ENCODE measurements at places on chromosomes 3 and 15.

GRCh38 chr15:90421527-90421926 is 33.5 kb downstream of the IQGAP1 start:
- H3K27ac ChIP-seq = peak overlapping the region; percentile 70
- DNase-seq = no peak
- peaks cover 73% of the 10 kb centered on the region for H3K4me1 ChIP-seq
- peak overlapping the region; percentile 37 for H3K4me3 ChIP-seq
- no peaks in the 10 kb centered on the region for H3K27me3 ChIP-seq
- peaks cover 19% of the 10 kb centered on the region for H3K36me3 ChIP-seq

- peaks cover 4% of the 10 kb centered on the region for H3K36me3 ChIP-seq
- DNase-seq = no peak
- no peak overlapping the region for H3K27ac ChIP-seq
- H3K27me3 ChIP-seq = peaks cover 28% of the 10 kb centered on the region
- H3K4me1 ChIP-seq = no peaks in the 10 kb centered on the region
These were observed 79.4 kb upstream of the PRR23E start for GRCh38 chr3:127113571-127113891.

GRCh38 chr15:30953731-30954378 is 37.6 kb downstream of the MTMR10 start:
- H3K4me3 ChIP-seq = no peak overlapping the region
- H3K27ac ChIP-seq = no peak overlapping the region
- no peak for DNase-seq

DNA sequence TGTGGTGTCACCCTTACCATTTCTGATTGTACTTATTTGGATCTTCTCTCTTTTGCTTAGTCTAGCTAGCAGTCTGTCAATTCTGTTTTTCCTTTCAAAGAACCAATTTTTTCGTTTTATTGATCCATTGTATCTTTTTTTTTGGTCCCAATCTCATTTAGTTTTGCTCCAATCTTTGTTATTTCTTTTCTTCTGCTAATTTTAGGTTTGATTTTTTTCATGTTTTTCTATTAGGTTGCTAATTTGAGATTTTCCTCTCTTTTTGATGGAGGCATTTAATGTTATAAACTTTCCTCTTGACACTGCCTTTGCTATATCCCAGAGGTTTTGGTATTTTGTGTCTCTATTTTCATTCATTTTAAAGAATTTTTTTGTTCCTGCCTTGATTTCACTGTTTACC is 16.9 kb upstream of the FAM98B start:
- no peak for DNase-seq
- peaks cover 9% of the 10 kb centered on the region for H3K27me3 ChIP-seq
- no peaks in the 10 kb centered on the region for H3K36me3 ChIP-seq
- H3K4me1 ChIP-seq = peaks cover 12% of the 10 kb centered on the region

DNA sequence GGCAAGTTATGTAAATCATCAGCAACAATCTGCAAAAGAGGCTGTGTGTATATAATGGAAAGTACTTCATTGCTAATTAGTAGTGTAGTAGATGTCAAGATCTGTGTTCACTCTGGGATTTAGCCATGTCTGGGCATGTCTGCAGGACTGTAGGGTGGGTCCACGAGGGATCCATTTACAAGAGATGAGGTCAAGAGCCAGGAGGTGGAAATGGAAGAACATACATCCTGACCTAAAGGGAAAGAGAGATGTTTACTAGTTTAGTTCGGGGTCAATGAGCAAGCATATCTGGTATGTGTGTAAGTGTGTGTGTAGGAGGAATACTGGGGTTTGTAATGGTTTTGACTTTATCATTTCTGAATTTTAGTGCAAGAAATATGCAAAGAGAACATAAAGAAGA is 171.5 kb upstream of the NANOGP8 start:
- H3K27ac ChIP-seq = no peak overlapping the region
- no peak overlapping the region for H3K4me3 ChIP-seq
- H3K27me3 ChIP-seq = no peaks in the 10 kb centered on the region
- no peaks in the 10 kb centered on the region for H3K4me1 ChIP-seq
- no peak for DNase-seq
- H3K36me3 ChIP-seq = no peaks in the 10 kb centered on the region

DNA sequence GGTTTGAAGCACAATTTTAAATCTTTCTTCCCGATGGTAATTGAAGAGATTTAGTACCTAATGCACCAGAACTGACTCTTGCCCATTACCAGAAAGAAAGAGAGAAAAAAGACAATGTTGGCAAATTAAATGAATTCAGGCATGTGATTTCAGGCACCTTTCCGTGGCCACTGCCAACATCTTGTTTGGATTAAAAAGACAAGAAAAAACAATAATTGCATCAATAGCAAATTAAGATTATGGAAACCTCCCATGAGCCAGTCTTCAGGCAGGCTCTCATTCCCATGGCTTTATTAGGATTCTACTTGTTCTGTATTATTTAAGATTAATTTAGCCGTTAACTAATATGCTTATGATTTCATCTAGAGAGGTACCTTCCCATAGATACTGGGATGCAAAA is 193.0 kb downstream of the GREM1 start:
- DNase-seq = no peak
- H3K4me1 ChIP-seq = no peaks in the 10 kb centered on the region
- no peak overlapping the region for H3K27ac ChIP-seq
- no peaks in the 10 kb centered on the region for H3K27me3 ChIP-seq
- no peaks in the 10 kb centered on the region for H3K36me3 ChIP-seq
- no peak overlapping the region for H3K4me3 ChIP-seq

DNA sequence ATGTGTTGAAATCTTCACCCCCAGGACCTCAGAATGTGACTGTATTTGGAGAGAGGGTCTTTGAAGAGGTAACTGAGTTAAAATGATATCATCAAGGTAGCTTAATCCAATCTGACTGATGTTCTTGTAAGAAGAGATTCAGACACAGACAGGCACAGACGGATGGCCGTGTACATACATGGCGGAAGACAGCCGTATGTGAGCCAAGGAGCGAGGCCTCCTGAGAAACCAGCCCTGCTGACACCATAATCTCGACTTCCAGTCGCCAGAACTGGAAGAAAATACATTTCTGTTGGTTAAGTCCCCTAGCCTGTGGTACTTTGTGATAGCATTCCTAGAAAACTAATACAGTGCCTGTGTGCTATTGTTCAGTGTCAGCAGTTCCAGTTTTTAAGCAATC is 73.6 kb downstream of the APBA2 start:
- no peaks in the 10 kb centered on the region for H3K36me3 ChIP-seq
- DNase-seq = no peak
- no peak overlapping the region for H3K4me3 ChIP-seq
- peak overlapping the region; percentile 84 for H3K27ac ChIP-seq

DNA sequence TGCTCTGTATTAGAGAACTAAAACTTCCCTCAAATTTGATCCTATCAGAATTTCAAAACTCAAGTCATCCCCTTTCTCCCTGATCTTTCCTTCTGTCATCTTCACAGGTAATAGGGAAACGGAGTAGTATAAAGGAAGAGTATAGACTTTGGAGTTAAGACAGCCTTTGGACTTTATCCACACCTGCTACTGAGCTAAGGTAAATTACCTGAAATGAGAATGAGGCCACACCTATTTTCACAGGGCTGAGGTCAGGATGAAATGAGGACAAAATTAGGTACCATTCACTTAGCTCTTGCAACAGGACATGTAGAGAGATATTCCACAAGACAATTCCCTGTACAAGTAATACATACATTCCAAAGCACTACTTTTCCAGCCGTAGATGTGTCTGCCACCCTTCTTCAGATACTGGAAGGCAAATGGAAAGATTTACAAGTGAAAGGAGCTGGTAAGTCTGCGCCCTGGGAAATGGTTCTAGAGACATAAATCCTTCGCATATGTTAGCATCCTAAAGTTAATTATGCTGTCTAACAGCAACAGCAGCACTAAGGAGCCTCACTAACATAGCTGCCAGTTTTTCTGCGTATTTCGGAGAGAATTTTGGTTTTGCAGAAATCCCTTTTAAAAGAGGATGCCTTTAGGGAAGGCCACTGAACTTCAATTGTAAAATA is 461.8 kb downstream of the SHQ1 start:
- H3K4me1 ChIP-seq = peaks cover 52% of the 10 kb centered on the region
- H3K36me3 ChIP-seq = no peaks in the 10 kb centered on the region
- no peak overlapping the region for H3K27ac ChIP-seq
- DNase-seq = no peak
- H3K27me3 ChIP-seq = no peaks in the 10 kb centered on the region
- no peak overlapping the region for H3K4me3 ChIP-seq

GRCh38 chr3:43962043-43962442 is 271.3 kb downstream of the ABHD5 start:
- no peak overlapping the region for H3K4me3 ChIP-seq
- H3K27me3 ChIP-seq = peaks cover 16% of the 10 kb centered on the region
- H3K4me1 ChIP-seq = no peaks in the 10 kb centered on the region
- H3K27ac ChIP-seq = no peak overlapping the region
- DNase-seq = no peak

DNA sequence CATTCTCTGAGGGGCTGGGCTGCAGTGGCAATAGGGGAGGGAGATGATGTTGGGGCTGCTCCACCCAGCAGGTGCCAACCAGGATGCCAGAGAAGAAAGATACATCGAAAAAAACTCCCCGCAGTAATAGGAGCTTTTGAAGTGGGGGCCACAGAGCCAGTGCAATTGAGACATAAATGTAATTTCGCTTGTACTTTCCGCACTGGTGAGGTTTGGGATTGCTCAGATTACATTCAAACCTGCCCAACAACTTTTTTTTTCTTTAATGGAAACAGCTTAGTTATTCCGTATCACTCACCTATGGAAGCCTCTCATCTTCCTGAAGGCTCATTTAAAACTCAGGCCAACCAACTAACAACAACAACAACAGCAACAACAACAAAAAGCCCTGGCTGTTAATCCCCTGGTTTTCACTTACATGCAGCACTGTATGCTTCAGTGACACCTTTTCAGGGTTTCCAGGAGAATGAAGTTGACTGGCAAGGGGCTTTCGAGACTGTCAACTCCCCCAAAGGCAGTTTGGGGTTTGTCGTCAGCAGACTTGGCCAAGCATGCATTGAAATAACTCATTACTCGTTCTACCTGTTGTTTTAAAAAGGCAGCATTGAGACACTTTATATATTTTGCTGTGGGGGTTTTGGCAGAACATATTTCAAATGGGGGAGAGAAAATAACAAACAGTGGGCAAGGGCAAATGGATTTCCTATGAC is 163.8 kb downstream of the EBLN2 start:
- no peak overlapping the region for H3K4me3 ChIP-seq
- no peaks in the 10 kb centered on the region for H3K27me3 ChIP-seq
- H3K4me1 ChIP-seq = no peaks in the 10 kb centered on the region
- H3K36me3 ChIP-seq = no peaks in the 10 kb centered on the region
- no peak overlapping the region for H3K27ac ChIP-seq
- no peak for DNase-seq

DNA sequence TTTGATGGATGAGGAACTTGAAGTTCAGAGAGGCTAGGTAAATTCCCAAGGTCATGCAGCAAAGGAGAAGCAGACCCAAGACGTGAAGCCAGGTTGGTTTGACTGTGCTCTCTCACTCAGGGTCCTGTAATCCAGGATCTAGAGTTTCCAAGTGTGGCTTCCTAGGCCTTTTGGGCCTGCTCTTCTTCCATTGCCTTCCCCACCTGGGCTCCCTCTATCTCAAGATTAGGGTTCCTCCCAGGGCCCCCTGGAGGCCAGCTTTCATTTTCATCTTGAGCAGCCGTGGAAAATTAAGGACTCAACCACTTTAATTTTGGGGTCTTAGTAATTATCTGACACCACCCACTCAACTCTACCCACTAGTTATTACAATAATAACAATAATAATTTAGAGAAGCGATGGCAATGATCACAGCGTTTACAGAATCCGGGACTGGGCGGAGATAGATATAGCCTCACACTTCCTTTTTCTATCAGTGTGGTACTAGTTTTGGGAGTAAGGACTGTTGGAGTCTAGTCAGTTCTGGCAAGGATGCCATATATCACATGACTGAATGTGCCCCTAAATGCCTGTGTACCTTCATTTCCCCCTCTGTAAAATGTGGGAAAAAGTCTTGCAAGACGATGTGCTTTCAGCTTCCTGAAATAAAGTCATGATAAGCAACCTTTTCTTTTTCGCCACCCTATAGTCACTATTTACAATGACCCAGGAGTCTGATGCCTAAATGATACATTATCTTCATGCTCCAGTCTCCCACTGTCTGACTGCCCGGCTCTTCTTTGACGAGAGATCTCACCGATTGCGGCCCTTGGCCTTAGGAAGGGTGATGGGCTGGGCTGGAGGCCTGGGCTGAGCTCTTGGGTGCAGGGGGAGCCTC is 30.2 kb upstream of the MAGEF1 start:
- H3K27ac ChIP-seq = no peak overlapping the region
- H3K4me1 ChIP-seq = no peaks in the 10 kb centered on the region
- peaks cover 12% of the 10 kb centered on the region for H3K27me3 ChIP-seq
- H3K36me3 ChIP-seq = no peaks in the 10 kb centered on the region

- no peaks in the 10 kb centered on the region for H3K27me3 ChIP-seq
- H3K4me1 ChIP-seq = no peaks in the 10 kb centered on the region
- H3K4me3 ChIP-seq = no peak overlapping the region
- no peak overlapping the region for H3K27ac ChIP-seq
These were observed 306.7 kb downstream of the LRTM1 start for GRCh38 chr3:54621184-54621583.

- DNase-seq = no peak
- no peak overlapping the region for H3K4me3 ChIP-seq
- no peak overlapping the region for H3K27ac ChIP-seq
- no peaks in the 10 kb centered on the region for H3K27me3 ChIP-seq
- H3K4me1 ChIP-seq = peaks cover 24% of the 10 kb centered on the region
These were observed 153.5 kb downstream of the FNDC3B start for GRCh38 chr3:172192830-172193415.

Measured in natural killer cell treated with Interleukin-12 subunit alpha and Interleukin-12 subunit beta and Interleukin-15 and Interleukin-18, amount 100 ng/mL, for 72 hours (primary cell).